ENCODE measurements at places on chromosomes 3 and 15.

- no peak for DNase-seq
Measured at GRCh38 chr3:197807969-197808587, 17.0 kb downstream of the LRCH3 start.

DNA sequence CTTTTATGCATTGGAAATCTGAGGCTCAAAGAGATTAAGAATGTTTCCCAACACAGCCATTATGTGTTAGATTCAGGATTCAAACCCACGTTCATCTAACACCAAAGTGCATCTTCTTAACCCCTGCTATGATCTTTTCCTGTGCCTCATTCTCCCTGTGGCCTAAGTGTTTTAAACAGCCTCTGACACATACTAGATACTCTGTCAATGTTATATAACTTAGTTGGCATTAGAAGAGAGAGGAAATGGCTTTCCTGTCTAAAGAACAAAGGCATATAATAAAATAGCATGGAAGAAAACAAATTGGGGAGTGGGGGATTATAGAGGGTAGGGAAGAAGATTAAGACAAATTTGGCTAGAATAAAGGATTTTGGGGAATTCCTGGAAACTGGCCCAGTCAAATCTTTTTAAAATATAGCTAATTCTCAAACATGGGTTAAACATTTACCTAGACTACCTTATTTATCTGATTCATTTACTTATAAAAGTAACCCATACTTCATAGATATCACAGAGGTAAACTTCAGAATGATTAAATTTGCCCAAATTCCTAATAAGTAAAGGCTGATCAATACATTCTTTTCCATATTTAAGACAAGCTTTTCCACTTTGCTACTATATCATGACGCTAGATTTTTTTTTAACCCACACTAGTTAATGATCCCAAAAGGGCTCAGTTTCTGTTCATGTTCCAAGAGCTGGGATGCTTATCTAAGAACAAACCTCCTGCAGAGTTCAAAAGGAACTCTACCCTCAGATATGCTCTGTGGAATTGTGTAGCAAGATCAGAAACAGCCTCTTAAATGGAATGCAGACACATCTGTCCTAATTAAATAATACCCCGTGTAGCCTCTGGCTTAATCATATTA is 122.9 kb upstream of the PTPRG start:
- DNase-seq: no peak

DNA sequence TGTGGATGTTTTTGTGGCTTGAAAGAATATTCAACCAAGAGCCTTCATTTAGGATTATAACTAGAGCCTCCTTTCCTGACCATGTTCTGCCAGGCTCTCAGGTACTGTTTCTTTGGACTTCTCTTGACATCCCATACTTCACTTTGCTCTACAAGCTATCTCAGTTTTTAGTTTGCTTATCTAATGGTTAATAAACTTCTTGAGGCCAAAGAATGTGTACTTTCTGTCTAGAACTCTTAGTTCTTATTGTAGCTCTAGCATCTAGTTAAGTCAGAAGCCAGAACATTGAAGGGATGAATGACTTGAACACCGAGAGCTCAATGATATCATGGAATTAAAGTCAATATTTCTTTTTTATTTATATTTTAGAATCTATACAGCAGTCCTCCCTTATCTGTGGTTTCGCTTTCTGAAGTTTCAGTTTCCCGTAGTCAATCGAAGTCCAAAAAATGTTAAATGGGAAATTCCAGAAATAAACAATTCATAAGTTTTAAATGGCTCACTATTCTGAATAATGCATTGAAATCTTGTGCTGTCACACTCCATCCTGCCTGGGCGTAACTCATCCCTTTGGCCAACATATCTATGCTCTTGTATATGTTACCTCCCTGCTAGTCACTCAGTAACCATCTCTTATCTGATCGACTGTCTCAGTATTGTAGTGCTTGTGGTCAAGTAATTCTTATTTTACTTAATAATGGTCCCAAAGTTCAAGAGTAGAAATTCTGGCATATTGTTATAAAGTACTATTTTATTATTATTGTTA is 368.6 kb upstream of the RBMS3 start:
- no peak for DNase-seq

GRCh38 chr3:183027276-183027675 is 46.9 kb upstream of the DCUN1D1 start:
- DNase-seq: no peak

DNA sequence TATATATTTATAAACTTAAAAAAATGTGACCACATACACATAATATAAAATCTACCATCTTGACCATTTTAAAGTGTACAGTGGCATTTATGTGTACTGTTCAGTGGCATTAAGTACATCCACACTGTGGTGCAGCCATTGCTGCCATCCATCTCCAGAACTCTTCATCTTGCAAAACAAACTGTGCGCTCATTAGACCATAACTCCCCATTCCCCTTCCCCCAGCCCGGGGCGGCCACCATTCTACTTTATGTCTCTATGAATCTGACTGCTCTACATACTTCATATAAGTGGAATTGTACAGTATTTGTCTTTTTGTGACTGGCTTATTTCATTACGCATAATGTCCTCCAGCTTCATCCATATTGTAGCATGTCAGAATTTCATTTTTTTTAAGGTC is 47.8 kb downstream of the CTXND1 start:
- DNase-seq: no peak

DNA sequence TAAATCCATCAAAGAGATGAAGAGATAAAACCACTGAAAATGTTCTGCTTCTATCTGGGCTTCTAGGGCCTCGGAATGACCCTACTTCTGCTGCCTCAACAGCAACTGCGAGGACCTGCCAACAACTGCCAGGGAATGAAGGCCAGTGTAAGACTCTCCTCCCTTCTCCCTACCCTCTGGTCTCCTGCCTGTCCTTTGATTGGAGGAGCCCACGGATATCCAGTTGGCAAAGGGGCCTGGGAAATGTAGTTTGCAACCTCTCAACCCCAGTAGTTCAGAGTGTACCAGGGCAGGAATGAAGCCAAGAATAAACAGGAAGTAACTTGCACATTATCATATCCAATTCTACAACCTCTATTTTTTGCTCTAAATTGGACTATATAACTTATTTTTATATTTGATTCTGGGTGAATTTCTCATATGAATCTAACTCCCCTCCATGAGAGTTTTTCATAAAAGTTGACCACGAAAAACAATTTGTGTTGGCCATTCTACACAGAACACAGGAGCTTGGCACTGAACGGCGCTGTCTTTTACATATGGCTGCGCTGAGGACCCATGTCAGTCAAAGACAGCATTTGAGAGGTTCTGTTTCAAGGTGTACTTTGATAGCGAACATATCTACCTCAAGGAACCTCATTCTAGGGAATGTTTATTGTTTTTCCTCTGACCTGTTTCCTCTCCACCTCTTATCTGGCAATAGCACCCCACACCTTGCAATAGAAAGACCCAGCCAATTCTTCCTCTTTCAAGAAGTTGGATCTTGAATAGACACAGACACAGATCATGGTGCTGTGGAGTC is 91.1 kb upstream of the RNF7 start:
- DNase-seq: no peak

- no peak for DNase-seq
Measured at GRCh38 chr15:88204584-88204983, 52.0 kb downstream of the NTRK3 start.
